ENCODE measurements at places on chromosomes 1 and 21.

DNA sequence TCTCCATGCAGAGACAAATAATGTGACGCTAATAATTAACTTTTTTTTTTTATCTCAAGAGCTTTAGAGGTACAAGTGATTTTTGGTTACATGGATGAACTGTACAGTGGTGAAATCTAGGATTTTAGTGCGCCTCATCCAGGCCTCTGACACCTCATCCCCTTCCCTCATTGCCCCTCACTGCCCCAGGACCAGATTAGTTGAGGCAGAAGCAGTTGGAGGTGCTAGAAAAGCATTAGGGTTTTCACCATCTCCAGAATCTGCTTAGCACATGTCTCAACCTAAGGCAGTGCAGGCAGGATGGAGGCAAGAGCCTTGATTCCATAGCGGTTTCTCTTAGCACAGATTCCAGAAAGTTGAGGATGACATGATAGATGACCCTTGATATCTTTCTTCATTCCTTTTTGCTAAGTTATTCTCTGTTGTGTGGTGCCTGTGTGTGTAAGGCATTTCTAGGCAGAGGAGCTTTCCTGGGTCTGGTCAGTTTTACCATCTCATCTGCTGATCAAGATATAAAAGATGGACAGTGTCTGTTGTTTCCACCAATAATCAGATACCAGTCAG is 16.3 kb upstream of the IL10 start:
- DNase-seq = no peak

DNA sequence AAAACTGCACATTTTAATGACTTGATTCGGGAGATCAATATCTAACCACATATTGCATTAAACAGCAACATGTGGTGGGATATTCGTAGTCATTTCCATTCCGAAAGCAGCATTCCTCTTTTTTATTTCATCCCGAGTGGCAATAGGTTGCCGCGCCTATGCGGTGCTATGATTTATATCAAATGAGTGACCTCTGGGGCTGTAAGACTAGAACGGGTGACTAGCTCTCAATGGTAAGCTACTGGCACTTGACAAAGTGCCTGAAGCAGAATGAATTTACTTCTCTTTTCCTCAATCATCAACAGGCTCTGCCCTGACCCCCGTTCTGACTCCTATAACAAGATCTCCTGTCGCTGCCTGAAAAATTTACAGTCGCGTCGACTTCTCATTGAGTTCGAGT is 162.3 kb downstream of the ZNF281 start:
- no peak for DNase-seq

DNA sequence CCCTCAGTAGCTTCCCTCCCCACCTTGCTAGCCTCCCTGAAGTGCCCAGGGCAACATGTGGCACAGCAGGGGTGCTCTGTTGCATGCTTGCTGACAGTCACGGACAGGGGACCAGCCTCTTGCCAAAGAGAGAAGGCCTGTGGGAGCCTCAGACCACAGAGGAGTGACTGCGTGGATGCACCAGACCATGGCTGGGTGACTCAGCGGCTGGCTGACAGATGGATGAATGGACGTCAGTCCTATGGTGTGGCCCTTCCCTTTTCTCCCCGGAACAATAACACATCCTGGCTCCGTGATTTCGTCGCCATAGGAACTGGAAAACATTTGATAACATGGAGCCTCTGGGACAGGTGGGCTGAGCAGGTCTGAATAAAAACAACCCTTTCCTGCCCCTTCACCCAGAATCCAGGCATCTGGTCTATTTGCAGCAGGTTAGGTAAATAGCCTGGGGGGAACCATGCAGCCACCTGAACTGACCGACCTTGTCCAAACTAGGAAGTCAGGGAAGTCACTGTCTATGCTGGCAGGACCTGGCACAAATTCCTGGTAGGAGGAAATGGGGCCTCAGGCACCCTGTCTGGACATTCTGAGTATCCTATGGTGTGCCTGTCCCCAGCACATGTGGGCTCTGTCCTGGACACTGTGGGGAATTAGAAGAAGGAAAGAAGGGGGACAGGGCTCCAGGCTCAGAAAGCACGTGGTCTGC is 53.3 kb downstream of the NENF start:
- DNase-seq = peak; percentile 97

DNA sequence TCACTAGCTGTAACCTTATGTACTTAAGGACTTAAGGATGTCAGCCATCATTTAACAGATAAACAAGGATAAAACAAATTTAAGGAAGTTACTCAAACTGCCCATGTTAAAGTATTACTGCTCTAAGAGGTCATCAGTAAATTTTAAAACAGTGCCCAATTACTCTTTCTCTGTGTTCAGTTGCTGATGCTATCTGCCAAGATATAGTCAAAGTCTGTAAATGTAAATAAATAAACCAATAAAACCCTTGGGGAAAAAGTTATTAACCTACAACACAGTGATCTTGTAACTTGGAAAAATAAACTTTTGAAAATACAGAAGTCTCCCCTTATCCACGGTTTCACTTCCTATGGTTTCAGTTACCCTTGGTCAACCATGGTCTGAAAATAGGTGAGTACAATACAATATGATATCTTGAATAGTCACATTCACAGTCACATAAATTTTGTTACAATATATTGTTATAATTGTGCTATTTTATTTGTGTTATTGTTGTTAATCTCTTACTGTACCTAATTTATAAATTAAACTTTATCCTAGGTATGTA is 501.8 kb downstream of the LMO4 start:
- no peak for DNase-seq
